ENCODE measurements at places on chromosomes 1 and 21. TPM values are rescaled to one million over a fixed set of nuclear protein-coding genes. Genes with fewer than 3 reads are reported as not detected.

DNA sequence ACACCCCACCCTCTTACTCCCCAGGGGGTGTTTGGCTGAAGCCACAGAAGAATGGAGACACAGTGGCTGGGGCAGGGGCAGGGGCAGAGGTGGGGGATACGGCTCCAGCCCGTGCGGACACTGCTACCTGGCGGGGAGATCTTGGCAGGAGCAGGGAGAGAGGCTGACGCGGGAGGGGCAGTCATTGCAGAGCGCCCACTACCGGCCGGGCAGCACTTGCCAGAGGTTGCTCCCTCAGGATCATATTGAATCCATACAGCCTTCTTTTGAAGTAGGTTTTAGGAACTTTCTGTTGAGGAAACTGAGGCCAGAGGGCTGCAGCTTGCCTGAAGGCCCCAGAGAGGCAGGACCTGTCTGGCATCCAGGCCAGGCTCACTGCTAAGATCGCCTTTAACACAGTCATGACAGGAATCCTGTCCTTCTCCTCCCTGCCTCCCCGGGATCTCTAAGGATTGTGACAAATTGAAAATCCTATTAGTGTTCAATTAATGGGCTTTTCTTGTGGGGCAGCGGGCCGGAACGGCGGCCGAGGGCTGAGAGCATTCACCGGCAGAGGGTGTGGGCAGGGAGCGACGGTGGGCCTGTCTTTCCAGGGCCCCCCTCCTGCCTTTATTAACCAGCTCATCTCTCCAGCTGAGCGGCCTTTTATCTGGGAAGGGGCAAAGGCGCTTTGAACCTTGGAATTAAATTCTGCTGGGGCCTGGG lies 65.5 kb upstream of the WNT4 start:
- no peak overlapping the region for H3K4me3 ChIP-seq
- H3K4me1 ChIP-seq, result no peaks in the 10 kb centered on the region
- no peaks in the 10 kb centered on the region for H3K36me3 ChIP-seq
- DNase-seq, result no peak
- H3K27ac ChIP-seq, result no peak overlapping the region

GRCh38 chr1:84450910-84451309 lies 28.2 kb upstream of the RPF1 start:
- DNase-seq, result no peak
- H3K27ac ChIP-seq, result no peak overlapping the region
- no peaks in the 10 kb centered on the region for H3K4me1 ChIP-seq
- H3K4me3 ChIP-seq, result no peak overlapping the region

DNA sequence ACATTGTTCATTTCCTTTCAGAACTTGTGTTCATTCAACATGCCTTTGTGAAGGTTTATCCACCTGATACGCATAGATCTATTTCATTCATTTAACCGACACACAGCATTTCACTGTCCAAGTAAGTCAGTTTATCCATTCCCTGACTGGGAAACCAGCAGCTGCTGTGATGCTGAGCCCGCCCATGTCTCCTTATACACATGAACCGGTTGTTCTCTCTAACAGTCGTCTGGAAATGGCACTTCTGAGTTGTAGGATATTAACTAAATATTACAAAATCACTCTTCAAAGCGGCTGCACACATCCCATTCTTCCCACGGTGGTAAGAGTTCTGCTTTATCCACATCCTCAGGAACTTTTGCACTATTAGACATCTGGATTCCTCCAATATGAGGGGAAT lies 71.1 kb downstream of the NPHP4 start:
- no peaks in the 10 kb centered on the region for H3K27me3 ChIP-seq
- H3K4me3 ChIP-seq, result no peak overlapping the region
- no peak for DNase-seq
- H3K4me1 ChIP-seq, result no peaks in the 10 kb centered on the region
- no peak overlapping the region for H3K27ac ChIP-seq
- peaks cover 5% of the 10 kb centered on the region for H3K36me3 ChIP-seq

TMPRSS3 gene
- not detected for total RNA-seq

- H3K4me1 ChIP-seq, result no peaks in the 10 kb centered on the region
- H3K27me3 ChIP-seq, result no peaks in the 10 kb centered on the region
- no peak overlapping the region for H3K27ac ChIP-seq
- no peak for DNase-seq
- no peak overlapping the region for H3K4me3 ChIP-seq
Measured at GRCh38 chr1:209326076-209326475, 257.4 kb upstream of the CAMK1G start.

GRCh38 chr1:194295685-194296084 lies 1109.3 kb upstream of the B3GALT2 start:
- no peaks in the 10 kb centered on the region for H3K27me3 ChIP-seq
- no peaks in the 10 kb centered on the region for H3K4me1 ChIP-seq
- no peaks in the 10 kb centered on the region for H3K36me3 ChIP-seq
- no peak overlapping the region for H3K27ac ChIP-seq
- no peak overlapping the region for H3K4me3 ChIP-seq
- no peak for DNase-seq

GRCh38 chr1:18151436-18152122 lies 44.0 kb downstream of the IGSF21 start:
- no peaks in the 10 kb centered on the region for H3K27me3 ChIP-seq
- no peak overlapping the region for H3K27ac ChIP-seq

DNA sequence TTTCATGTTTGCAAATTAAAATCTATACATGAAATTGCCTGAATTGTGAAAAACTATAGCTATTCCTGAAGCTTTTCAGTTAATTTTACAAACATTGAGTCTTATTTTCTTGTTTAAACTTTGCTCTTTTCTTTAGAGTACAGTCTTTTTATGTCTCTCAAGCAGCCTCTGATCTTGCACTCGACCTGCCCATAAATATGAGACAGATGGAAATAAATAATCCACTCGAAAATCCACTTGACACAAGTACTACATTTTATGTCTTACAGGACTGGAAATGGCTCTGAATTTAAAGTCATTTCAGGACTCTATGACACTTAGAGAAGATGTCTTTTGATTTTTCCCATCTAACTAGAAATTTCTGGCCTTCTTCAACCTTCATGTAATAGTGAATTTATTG lies 283.8 kb downstream of the USP25 start:
- H3K27me3 ChIP-seq, result no peaks in the 10 kb centered on the region
- no peak overlapping the region for H3K27ac ChIP-seq
- no peaks in the 10 kb centered on the region for H3K36me3 ChIP-seq
- H3K4me1 ChIP-seq, result no peaks in the 10 kb centered on the region
- H3K4me3 ChIP-seq, result no peak overlapping the region

- no peak for DNase-seq
- no peak overlapping the region for H3K4me3 ChIP-seq
- H3K4me1 ChIP-seq, result no peaks in the 10 kb centered on the region
- H3K36me3 ChIP-seq, result no peaks in the 10 kb centered on the region
- H3K27me3 ChIP-seq, result peaks cover 8% of the 10 kb centered on the region
Measured at GRCh38 chr1:157600236-157600635, 2.4 kb upstream of the FCRL4 start.

- H3K27ac ChIP-seq, result no peak overlapping the region
- no peaks in the 10 kb centered on the region for H3K27me3 ChIP-seq
Measured at GRCh38 chr1:238582816-238583215, 692.1 kb upstream of the ZP4 start.

DNA sequence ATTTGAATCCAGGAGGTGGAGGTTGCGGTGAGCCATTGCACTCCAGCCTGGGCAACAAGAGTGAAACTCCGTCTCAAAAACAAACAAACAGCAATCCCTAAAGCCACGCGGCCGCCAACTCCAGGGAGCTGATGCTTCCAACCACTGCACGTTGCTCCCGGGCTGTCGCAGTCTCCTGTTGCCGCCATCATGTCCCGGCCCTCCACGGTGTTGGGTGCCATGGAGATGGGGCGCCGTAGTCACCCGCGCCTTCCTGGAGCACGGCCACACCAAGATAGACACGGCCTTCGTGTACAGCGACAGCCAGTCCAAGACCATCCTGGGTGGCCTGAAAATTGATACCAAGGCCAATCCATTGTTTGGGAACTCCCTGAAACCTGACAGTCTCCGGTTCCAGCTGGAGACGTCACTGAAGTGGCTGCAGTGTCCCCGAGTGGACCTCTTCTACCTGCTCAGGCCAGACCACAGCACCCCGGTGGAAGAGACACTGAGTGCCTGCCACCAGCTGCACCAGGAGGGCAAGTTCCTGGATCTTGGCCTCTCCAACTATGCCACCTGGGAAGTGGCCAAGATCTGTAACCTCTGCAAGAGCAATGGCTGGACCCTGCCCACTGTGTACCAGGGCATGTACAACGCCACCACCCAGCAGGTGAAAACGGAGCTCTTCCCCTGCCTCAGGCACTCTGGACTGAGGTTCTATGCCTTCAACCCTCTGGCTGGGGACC lies 32.6 kb downstream of the SLC16A1 start:
- H3K27ac ChIP-seq, result no peak overlapping the region
- H3K4me3 ChIP-seq, result no peak overlapping the region
- no peaks in the 10 kb centered on the region for H3K36me3 ChIP-seq

GRCh38 chr1:95097426-95097825 lies 19.7 kb upstream of the TLCD4 start:
- no peaks in the 10 kb centered on the region for H3K36me3 ChIP-seq
- H3K4me1 ChIP-seq, result no peaks in the 10 kb centered on the region
- H3K27ac ChIP-seq, result no peak overlapping the region
- no peaks in the 10 kb centered on the region for H3K27me3 ChIP-seq
- DNase-seq, result no peak
- no peak overlapping the region for H3K4me3 ChIP-seq

ADGRB2 gene
- 2.3 TPM for total RNA-seq

DNA sequence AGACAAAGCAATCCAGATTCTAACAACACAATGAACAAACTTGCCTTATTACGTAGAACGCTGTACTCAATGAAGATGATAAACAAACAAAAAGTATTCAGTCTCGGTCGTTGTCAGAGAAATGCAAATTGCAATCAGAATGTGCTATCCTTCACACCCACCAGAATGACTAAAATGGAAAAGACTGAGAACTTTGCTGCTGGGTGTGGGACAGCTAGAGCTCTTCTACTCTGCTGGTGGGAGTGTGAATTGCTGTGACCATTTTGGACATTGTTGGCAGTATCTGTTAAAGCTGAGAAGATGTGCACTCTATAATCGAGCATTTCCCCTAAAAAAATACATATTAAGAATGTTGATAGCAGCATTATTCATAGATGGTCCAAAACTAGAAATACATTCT lies 111.4 kb downstream of the PEX14 start:
- no peak for DNase-seq
- peaks cover 11% of the 10 kb centered on the region for H3K36me3 ChIP-seq
- no peak overlapping the region for H3K27ac ChIP-seq
- H3K4me1 ChIP-seq, result no peaks in the 10 kb centered on the region
- no peaks in the 10 kb centered on the region for H3K27me3 ChIP-seq

DNA sequence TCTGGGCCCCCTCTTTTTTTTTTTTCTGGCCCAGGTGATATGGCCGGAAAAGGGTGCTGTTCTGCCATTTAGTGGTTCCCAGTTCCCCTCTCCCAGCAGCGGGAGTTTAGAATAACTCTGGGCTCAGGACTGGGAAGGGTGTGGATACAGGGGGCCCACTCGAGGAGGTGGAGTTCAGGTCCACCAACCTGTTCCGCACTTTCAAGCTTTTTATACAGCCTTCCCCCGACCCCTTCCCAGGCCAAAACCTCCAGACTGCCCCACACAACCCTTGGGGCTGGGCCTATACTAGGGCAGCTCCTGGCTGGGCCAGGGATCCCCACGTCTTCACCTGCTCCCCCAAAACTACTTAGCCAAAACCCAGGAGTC lies 402 bp downstream of the PLEKHG5 start:
- H3K4me1 ChIP-seq, result peaks cover 27% of the 10 kb centered on the region
- peak overlapping the region; percentile 72 for H3K27ac ChIP-seq
- H3K36me3 ChIP-seq, result no peaks in the 10 kb centered on the region
- H3K4me3 ChIP-seq, result no peak overlapping the region

DNA sequence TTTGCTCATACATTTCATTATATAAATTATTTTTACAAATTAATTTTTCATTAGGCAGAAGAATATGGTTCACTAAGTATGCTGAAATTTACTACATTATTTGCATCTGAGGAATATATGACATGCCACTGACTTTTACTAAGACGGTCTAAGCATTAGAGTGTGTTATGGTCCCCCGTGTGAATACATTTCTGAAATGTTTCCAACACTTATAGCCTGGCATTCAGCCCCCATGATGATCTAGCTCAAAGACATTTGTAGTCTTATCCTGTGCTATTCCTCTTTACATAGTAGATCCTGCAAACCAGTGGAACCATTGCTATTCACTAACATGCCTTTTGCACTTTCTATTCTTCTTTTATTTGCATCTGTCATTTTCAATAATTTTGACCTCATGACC lies 1878.0 kb downstream of the MRPL39 start:
- H3K27ac ChIP-seq, result no peak overlapping the region
- DNase-seq, result no peak
- no peak overlapping the region for H3K4me3 ChIP-seq
- no peaks in the 10 kb centered on the region for H3K27me3 ChIP-seq
- H3K4me1 ChIP-seq, result no peaks in the 10 kb centered on the region

- H3K36me3 ChIP-seq, result no peaks in the 10 kb centered on the region
- no peak overlapping the region for H3K4me3 ChIP-seq
- no peak overlapping the region for H3K27ac ChIP-seq
- H3K27me3 ChIP-seq, result no peaks in the 10 kb centered on the region
Measured at GRCh38 chr1:167249702-167250101, 29.0 kb downstream of the POU2F1 start.

- no peaks in the 10 kb centered on the region for H3K4me1 ChIP-seq
- DNase-seq, result no peak
- H3K4me3 ChIP-seq, result no peak overlapping the region
- H3K27ac ChIP-seq, result no peak overlapping the region
- H3K27me3 ChIP-seq, result peaks cover 38% of the 10 kb centered on the region
Measured at GRCh38 chr21:41711416-41712007, 55.3 kb downstream of the RIPK4 start.

CSMD2 gene
- 1.7 TPM for total RNA-seq

RCAN3 gene
- 14.0 TPM for total RNA-seq

DNA sequence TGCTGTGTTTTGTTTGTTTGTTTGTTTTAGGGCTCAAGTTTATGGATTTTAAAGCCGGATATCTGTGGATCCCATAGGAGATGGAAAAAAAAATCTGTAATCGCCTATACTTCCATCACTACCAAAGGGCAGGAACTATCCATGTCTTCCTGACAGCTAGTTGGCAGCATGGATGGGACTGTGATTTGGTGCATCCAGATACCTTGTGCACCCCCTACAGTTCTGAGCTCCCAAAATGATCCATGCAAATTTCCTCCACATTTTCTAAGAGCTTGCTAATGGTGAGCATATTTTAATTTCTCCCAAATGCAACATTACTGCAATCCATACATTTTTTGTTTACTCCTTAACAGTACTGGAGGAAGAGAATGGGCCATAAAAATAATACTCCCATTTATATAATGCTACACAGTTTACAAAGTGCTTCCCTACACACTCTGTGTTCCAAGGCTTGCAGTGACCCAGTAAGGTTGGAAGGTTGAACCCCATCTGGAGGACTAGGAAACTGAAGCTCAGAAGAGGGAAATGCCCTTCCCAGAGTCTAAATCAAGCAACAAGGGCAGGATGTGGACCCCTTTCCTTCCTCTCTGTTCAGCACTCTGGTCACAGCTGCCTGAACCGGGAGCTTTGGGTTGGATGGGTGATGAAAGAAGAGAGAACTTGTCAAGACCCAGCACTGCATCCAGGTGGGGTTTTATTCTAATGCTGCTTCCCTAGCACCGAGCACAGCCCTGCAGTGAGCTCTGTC lies 48.0 kb downstream of the CAPN8 start:
- no peaks in the 10 kb centered on the region for H3K36me3 ChIP-seq
- no peaks in the 10 kb centered on the region for H3K4me1 ChIP-seq
- no peak overlapping the region for H3K4me3 ChIP-seq
- H3K27ac ChIP-seq, result no peak overlapping the region
- H3K27me3 ChIP-seq, result no peaks in the 10 kb centered on the region

HPDL gene
- 1.7 TPM for total RNA-seq
